ENCODE measurements at places on chromosomes 5 and 9.

DNA sequence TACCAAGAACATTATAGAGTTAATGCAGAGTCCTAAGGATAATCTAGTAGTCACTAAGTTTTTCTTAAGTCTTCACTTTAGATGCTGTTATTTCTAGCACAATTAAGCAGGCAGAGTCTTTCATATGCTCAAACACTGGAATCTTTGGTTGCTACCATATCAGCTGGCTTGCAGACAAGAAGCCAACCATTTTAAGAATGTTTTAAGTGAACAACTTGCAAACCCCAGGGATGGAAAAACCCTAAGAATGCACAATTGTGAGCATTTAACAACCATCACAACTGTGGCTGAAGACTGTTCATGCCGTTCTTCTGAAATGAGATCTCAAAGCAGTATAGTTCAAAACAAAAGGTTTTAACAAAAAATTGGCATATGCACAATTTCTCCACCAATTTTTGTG lies 55.1 kb downstream of the CSNK1A1 start:
- DNase-seq, result no peak

- no peak for DNase-seq
Observed at GRCh38 chr5:30765227-30765626, 428.3 kb upstream of the CDH6 start.

GRCh38 chr9:24879591-24879990 lies 333.9 kb upstream of the IZUMO3 start:
- no peak for DNase-seq

- peak; percentile 30 for DNase-seq
Observed at GRCh38 chr9:118522093-118523028, 818.2 kb downstream of the TLR4 start.

DNA sequence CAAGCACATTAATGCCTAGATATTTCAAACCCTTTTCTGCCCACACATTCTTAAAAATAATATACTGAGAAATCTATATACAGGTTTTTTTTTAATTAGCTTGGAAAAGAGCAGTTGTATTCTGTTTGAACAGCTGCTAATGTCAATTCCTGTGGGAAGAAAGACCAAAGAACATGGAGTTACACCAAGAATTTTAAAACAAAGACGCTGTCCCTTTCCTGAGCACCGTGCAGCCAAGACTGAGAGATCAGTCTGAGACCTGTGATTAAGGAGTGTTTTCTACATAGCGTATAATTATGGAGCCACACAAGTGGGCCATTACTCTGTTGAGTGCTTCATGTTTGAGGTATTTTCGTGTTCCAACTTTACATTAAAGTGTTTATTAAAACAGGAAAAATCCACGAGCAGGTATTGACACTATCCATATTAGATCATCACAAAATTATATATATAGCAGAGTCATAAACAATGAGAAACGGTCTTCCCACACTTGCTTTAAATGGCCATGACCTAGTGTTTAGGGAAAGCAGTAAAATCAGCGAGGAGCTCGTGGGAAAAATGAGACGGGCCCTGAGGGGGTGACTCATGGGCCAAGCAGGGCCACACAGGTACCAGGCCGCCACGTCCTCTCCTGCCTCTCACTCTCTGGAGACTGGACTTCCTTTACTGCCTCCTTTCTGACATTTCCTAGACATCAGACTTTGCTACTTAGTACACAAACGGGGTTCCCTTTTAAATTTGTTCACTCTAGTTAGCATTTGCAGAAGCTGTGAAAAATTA lies 153.1 kb upstream of the OTULINL start:
- no peak for DNase-seq

DNA sequence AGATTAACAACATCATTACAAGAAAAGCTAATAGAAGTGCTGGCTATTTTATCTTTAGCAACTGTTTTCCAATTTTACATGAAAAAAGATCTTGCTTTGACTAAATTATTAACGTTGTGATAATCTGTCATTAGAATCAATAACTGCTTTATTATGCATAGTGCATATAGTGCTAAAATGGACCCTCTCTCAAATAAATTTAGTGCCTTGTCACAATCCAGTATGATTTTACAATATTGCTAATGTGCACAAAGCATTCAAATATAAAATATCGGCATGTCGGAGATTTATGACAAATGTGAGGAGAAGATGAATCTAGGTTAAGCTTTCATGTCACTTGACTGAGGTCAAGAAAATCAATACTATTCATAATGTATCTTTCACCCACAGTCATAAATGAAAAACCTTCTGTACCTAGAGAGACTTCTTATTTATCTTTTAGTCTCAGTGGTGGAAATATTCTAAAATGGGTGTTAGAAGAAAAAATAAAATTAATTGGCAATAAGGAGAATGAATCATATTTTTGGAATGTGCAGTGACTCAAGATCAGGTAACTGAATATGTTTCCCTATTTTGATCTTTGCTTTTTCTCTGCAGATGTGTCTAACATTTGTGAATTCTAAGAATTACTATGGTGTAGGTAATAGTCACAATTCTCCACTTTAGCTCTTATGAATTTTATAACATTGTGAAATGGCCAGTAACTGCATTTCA lies 672.9 kb upstream of the GRAMD2B start:
- DNase-seq, result no peak

GRCh38 chr9:121784731-121785411 lies 133.4 kb downstream of the DAB2IP start:
- no peak for DNase-seq

GRCh38 chr5:39274398-39275085 lies 55.2 kb upstream of the FYB1 start:
- peak; percentile 52 for DNase-seq

DNA sequence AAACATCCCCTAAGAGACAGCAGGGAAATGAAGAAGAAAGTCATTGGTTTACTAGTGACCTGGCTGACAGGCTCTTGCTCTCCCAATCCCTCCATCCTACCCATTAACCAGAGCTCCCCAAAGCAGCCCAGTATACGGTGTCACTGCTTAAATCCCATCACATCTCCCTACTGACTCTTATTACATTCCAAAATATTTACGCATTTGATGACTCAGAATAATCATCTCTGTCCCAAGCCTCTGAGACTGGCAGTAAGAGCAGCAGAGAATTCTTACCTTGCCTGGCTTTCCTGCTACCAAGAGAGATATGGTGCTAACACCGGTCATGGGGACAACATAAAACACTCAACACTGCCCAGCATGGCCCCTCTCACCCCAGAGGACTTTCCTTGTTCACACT lies 20.2 kb upstream of the WHRN start:
- DNase-seq, result no peak

DNA sequence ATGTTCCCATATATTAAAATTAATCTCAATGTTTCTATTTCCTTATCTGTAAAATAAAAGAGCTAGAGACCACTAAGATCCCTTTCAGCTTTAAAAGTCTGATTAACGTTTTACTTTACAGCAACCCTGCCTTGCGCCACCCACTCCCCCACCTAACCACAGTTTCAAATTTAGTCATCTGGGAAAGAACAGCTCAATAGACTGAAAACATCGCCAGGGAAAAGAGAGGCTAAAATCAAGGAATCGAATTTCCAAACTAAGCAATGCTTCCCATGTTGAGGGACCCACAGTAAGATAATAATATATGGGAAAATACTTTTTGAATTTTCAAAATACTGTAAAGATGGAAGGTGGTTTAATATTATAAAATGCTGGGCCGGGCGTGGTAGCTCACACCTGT lies 6.6 kb downstream of the SAXO1 start:
- no peak for DNase-seq

- DNase-seq, result no peak
Observed at GRCh38 chr9:7988644-7989280, 189.2 kb upstream of the DMAC1 start.

GRCh38 chr9:13047827-13048587 lies 231.5 kb downstream of the MPDZ start:
- DNase-seq, result no peak

GRCh38 chr5:102807878-102808502 lies 52.9 kb downstream of the PAM start:
- no peak for DNase-seq

DNA sequence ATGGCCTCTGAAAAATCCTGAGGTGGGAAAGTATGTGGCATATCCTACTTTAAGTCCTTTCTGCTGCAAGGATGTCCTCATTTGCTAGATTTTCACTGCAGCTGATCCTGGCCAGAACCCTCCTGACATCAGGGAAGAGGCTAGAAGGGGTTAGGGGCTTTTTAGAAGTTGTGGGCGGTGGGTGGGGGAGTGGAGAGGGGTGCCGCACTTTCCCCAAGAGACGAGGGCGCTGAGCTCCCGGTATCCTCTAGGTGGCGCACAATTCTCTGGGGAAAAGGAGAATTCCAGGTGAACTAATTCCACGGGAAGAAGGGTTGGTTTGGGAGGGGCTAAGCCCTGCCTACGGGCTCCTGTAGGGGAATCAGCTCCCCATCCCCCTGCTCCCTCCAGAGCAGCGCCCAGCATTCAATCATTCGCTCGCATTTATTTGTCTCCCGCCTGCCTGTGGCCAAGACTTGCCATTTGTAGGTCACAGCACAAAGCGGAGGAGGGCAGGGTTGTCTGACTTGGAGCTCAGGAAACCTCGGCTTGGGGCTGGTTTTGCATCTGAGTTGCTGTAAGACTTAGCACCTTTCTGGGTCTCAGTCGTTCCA lies 42.9 kb upstream of the HAND1 start:
- peak; percentile 62 for DNase-seq

Measured in GM10248 (cell line).